ENCODE measurements at places on chromosomes 4 and X.

DNA sequence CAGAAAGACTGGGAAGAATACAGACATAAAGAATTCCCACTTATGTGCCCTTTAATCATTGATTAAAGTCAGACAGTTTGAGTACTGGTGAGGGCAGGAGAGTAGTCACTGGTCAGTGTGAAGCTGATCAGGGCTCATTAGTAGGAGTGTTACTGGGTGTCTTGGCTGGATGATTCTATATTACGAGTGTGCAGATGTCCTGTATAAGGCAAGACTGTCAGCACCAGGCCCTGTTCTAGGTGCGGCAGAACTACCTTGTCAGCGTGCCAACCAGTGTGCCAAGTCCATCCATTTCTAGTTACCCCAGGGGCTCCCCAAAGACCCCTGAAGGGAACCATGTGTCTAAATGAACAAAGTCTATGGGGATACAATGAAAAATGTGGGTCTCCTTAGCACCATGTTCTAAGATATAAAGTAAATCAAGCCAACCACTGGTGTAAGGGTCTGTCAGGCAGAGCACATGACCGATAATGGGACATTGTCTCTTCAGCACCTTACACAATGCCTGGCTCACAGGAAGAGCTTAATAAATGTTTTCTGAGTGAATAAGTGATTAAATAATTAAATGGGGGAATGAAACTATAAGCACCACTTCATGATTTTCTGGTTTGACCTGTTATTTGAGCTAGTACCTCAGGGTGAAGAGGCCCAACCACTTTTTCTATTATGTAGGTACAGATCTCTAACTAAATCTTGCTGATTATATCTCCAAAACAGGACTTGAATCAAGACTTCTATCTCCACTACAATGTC is 205.0 kb downstream of the CAMK2D start:
- no peak for DNase-seq

DNA sequence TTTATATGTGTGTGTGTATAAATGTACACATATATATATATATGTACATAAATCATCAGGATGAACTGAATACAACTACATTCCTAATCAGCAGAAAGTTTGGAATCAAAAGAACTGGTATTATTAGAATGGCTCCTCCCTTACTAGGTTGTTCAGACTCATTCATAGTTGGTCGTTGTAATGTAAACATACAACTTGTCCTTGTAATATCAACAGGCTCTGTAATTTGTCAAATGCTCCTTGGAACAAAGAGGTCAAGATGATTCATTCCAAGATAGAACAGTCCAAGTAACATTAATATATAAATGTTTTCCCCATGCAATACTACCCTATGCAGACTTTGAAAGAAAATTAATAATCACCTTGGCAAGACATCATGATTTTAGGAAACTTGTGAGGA is 351.4 kb upstream of the SMIM31 start:
- no peak for DNase-seq

- no peak for DNase-seq
Measured at GRCh38 chr4:41360921-41361793, 104.4 kb downstream of the UCHL1 start.

GRCh38 chr4:86926435-86927086 is 8.2 kb upstream of the AFF1 start:
- no peak for DNase-seq

- DNase-seq, result no peak
Measured at GRCh38 chr4:10809905-10810304, 125.3 kb upstream of the CLNK start.

GRCh38 chrX:135520553-135521404 is at the start of gene INTS6L:
TSS of gene INTS6L (plus strand) at chrX:135520660. CDS start at chrX:135520993, 333 bp downstream.
- DNase-seq, result peak; percentile 88

- no peak for DNase-seq
Measured at GRCh38 chr4:8370835-8371595, 69.5 kb downstream of the ACOX3 start.

DNA sequence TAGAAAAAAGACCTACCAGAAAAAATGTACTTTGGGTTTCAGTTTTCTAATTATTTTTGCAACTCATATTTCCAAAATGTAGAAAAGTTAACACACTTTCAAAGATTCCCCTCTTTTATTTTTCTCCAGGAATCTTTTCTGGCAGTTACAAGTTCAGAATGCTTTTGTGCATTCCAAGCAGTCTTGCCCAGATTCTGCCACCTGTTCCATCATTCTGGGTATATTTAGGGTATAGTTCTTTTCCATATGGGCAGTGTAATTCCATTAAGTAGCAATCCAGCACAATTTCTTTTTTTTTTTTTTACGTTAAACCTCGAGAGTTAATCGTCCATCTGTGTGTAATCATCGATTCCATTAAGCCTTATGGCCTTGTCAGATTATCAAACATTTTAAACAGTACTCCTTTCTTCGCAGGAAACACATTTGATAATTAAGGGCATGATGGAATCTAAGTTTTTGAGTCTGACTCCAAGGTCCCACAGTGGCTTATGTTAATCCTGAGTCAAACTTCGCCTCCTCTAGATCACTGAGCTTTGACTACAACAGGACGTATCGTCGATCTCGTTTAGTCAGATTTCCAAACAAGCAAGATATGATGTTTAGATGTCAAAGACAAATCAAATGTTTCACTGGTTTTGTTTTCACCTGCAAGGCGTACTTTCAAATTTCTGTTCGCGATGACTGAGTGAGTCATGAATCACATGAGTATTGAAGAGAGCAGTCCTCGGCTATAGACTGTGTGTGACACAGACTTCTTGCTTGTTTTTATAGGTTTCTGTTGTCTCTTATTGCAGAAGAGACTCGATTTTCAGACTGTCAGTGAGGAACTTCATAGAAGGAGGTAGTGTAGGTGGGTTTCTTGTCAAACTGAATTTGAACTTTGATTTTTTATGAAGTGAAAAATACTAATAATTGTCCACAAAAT is 118.9 kb upstream of the GK2 start:
- DNase-seq, result no peak

- no peak for DNase-seq
Measured at GRCh38 chr4:141153751-141154510, 20.7 kb upstream of the RNF150 start.

DNA sequence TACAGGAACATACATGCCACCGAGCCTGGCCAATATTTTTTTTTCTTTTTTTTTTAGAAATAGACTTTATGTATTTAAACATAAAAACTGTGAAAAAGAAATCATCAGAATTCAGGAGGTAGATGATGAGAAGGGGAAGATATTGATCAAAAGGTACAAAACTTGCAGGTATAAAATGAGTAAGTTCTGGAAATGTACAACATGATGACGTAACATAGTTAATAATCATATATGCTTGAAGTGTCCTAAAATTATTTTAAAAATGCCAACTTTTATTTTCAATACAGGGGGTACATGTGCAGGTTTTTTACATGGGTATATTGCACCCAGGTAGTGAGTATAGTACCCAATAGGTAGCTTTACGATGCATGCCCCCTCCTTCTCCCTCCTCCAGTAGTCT is 337.6 kb downstream of the GRID2 start:
- DNase-seq, result no peak
